ENCODE measurements at places on chromosomes 2 and 18.

DNA sequence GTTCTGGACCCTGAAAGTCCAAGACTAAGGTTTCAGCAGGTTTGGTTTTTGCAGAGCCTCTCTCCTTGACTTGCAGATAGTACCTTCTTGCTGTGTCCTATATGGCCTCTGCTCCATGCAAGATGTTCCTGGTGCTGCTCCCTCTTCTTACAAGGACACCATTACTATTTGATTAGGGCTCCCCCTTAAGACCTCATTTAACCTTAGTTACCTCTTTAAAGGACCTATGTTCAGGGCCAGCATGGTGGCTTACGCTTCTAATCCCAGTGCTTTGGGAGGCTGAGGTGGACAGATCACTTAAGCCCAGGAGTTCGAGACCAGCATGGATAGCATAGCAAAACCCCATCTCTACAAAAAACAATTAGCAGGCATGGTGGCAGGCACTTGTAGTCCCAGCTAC is 179.0 kb downstream of the SLC39A10 start:
- no peak overlapping the region for H3K27ac ChIP-seq
- H3K36me3 ChIP-seq = no peaks in the 10 kb centered on the region
- no peaks in the 10 kb centered on the region for H3K4me1 ChIP-seq
- no peak overlapping the region for H3K4me3 ChIP-seq

GRCh38 chr2:2653231-2653630 is 322.2 kb upstream of the MYT1L start:
- DNase-seq = no peak
- no peaks in the 10 kb centered on the region for H3K4me1 ChIP-seq
- H3K27me3 ChIP-seq = no peaks in the 10 kb centered on the region

- H3K27me3 ChIP-seq = no peaks in the 10 kb centered on the region
- no peak overlapping the region for H3K4me3 ChIP-seq
- peaks cover 19% of the 10 kb centered on the region for H3K4me1 ChIP-seq
Measured at GRCh38 chr2:42345986-42346385, 15.0 kb downstream of the COX7A2L start.

DNA sequence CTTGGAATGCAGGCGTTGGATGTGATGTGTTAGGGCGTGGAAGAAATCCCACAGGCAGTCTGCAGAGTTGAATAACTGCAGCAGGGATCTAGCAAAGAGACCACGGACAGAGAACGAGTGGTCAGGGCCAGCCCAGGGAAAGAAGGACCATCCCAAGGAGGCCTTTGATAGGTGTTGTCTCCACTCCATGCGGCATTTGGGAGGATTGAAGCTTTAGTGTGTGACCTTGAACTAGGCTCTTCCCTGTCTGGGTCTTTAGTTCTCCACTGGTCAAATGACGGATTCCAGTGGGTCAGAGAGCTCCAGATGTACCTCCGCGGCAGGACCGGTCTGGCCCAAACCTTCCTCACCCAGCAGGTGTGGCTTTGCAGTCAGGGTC is 18.4 kb downstream of the GREB1 start:
- no peaks in the 10 kb centered on the region for H3K36me3 ChIP-seq
- no peak overlapping the region for H3K27ac ChIP-seq
- H3K4me3 ChIP-seq = no peak overlapping the region
- DNase-seq = no peak
- peaks cover 48% of the 10 kb centered on the region for H3K27me3 ChIP-seq

- H3K36me3 ChIP-seq = no peaks in the 10 kb centered on the region
- no peak overlapping the region for H3K27ac ChIP-seq
- no peak overlapping the region for H3K4me3 ChIP-seq
- H3K27me3 ChIP-seq = no peaks in the 10 kb centered on the region
- no peaks in the 10 kb centered on the region for H3K4me1 ChIP-seq
Measured at GRCh38 chr2:82826437-82826836, 1632.6 kb downstream of the SUCLG1 start.

DNA sequence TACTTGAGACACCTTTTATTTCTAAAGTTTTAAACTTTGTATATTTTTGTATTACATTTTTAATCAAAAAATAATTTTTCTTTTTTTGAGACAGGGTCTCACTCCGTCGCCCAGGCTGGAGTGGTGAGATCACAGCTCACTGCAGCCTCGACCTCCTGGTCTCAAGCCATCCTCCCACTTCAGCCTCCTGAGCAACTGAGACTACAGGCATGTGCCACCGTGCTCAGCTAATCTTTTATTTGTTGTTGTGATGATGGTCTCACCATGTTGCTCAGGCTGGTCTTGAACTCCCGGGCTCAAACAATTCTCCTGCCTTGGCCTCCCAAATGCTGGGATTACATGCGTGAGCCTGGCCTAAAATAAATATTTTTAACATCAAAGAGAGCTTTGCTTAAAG is 218.7 kb upstream of the SH3BP4 start:
- no peaks in the 10 kb centered on the region for H3K4me1 ChIP-seq
- H3K36me3 ChIP-seq = no peaks in the 10 kb centered on the region
- H3K27me3 ChIP-seq = peaks cover 81% of the 10 kb centered on the region
- H3K27ac ChIP-seq = no peak overlapping the region

- peaks cover 19% of the 10 kb centered on the region for H3K4me1 ChIP-seq
- peak overlapping the region; percentile 72 for H3K4me3 ChIP-seq
- peak overlapping the region; percentile 53 for H3K27ac ChIP-seq
- DNase-seq = no peak
- peaks cover 13% of the 10 kb centered on the region for H3K36me3 ChIP-seq
Measured at GRCh38 chr2:241734208-241734466, 293 bp upstream of the D2HGDH start.

DNA sequence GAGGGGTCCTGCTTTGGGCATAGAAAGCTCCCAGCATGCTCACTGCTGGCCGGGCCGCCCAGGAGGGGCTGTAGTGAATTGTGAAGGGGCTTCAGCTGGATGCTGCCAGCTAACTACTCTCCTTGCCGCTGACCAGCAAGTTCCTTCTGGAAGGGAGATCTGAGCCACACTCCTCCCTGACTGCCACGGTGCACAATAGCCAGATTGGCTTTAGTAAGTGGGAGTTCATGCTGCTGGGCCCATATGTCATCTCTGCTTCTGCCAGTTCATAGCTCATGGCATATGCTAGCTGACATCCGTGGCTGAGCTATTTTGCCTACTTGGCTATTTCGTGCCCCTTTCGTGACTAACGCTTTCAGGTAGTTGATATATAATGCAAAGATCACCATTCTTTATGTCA is 51.6 kb upstream of the ROCK2 start:
- H3K4me3 ChIP-seq = no peak overlapping the region
- H3K27ac ChIP-seq = no peak overlapping the region
- no peaks in the 10 kb centered on the region for H3K36me3 ChIP-seq

- H3K4me3 ChIP-seq = no peak overlapping the region
- no peaks in the 10 kb centered on the region for H3K4me1 ChIP-seq
- no peaks in the 10 kb centered on the region for H3K36me3 ChIP-seq
Measured at GRCh38 chr2:56376699-56377665, 193.2 kb downstream of the CCDC85A start.

DNA sequence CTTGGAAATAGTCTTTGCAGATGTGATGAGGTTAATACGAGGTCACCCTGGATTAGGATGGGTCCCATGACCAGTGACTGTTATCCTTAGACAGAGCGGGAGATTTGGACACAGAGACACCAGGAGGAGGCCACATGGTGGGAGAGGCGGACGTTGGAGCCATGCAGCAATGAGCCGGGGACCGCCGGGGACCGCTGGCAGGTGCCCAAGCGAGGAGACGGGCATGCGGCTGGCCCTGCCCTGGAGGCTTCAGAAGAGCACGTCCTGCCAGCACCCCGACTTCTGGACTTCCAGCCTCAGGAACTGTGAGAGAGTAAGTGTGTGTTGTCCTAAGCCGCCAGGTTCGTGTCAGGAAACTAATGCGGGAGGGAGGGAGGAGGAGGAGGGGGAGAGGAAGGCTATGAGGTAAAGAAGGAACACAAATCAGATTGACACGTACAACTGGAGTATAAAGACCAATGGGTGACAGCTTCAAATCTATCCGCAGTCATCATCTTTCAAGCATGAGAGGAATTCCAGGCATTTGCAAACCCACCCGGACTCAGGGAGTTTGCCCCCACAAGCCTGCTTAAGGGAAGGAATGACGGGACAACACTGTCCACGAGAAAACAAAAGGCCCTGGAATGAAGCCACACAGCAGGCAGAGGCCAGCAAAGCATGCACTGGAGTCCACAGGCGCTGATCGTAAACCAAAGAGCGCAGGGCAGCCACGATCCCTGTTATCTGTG is 11.6 kb upstream of the BOK start:
- H3K4me1 ChIP-seq = no peaks in the 10 kb centered on the region
- H3K4me3 ChIP-seq = no peak overlapping the region
- DNase-seq = no peak
- H3K36me3 ChIP-seq = no peaks in the 10 kb centered on the region

- no peak for DNase-seq
- H3K36me3 ChIP-seq = no peaks in the 10 kb centered on the region
- no peaks in the 10 kb centered on the region for H3K4me1 ChIP-seq
- no peak overlapping the region for H3K4me3 ChIP-seq
Measured at GRCh38 chr2:6423157-6423556, 442.6 kb downstream of the CMPK2 start.

- no peak for DNase-seq
- H3K4me1 ChIP-seq = no peaks in the 10 kb centered on the region
- no peak overlapping the region for H3K4me3 ChIP-seq
- no peak overlapping the region for H3K27ac ChIP-seq
- peaks cover 34% of the 10 kb centered on the region for H3K27me3 ChIP-seq
Measured at GRCh38 chr2:71787476-71788185, 334.3 kb downstream of the DYSF start.

Data from effector memory CD8-positive, alpha-beta T cell (primary cell).